ENCODE measurements at places on chromosomes 1 and 21. TPM values are rescaled to one million over a fixed set of nuclear protein-coding genes. Genes with fewer than 3 reads are reported as not detected.

DNA sequence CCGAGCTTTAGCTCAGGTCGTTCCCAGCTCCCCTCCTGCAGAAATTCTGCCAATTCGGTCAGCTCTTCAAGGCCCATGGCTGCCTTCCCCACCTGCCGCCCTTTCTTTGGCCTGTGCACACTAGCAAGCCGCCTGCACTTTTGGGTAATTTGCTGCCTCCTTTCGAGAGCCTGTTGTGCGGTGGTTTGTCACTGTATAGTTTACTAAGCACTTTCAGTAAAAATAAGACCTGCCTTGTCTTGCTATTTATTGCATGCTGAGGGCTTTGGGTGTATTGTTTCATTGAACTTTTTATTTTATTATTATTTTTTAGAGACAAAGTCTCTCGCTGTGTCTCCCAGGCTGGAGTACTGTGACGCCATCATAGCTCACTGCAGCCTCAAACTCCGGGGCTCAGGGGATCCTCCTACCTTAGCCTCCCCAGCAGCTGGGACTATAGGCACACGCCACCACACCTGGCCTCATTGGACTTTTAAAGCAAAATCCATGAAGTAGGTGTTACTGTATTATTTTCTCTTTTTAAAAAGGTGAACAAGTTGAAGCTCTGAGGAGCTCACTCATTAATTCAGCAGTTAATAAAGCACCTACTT lies 1.1 kb upstream of the FABP3 start:
- no peak for DNase-seq

GRCh38 chr1:233656687-233657086 lies 42.8 kb downstream of the KCNK1 start:
- no peak for DNase-seq

Gene SLAMF1
- 2.8 TPM for total RNA-seq

Gene KPRP
- not detected for total RNA-seq
